Activated CD4-positive, alpha-beta T cell treated with anti-CD3 and anti-CD28 coated beads for 4 hours (primary cell): ENCODE measurements at places on chromosomes 12 and 14.

GRCh38 chr12:125518074-125518473 is 452.8 kb downstream of the AACS start:
- DNase-seq = no peak

- no peak for DNase-seq
Measured at GRCh38 chr12:111635524-111635923, 36.4 kb upstream of the ATXN2 start.

DNA sequence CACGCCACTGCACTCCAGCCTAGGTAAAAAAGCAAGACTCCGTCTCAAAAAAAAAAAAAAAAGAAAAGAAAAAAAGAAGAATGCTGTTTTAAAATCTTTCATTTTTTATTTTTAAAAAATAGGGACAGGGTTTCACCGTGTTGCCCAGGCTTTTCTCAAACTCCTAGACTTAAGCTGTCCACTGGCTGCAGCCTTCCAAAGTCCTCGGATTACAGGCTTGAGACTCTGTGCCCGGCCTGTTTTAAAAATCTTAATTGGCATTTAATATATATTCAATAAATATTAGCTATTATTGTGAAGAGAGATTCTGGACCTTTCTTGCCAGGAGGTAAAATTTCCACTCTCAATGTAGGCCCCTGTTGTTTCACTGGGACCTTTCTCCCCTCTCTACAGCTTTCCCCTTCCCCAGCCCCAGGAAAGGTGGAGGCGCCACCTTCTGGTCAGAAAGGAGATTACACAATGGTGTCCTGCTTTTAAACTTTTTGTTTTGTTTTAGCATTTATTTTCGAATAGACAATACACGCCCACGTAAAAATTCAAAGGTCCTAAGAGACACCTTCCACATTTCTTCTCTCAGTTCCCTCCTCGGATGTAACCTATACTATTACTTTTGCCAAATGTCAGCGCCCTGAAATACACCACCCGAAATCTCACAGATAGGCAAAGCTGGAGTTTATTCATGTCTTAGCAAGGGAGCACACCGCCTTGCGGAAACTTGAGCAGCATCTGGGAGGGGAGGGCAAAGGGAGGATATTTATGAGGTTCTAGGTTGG is 23.8 kb upstream of the PHC1 start:
- DNase-seq = peak; percentile 77

DNA sequence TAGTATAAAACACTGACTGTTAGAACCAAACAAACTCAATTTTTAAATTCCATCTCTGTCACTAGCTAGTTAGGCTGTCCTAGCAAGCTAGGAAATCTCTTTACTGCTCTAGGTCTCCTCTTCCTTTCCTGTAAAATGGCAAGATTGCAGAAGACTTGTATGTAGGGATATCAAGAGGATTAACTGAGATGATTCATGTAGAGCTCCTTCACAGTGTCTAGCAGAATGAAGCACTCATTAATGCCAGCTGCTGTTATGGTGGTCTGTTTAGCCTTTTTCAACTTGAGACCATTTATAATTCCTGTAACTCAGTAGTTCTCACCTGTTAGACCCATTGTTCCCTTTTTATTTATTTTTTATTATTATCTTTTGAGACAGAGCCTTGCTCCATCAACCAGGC is 67.8 kb upstream of the KCNH3 start:
- no peak for DNase-seq

DNA sequence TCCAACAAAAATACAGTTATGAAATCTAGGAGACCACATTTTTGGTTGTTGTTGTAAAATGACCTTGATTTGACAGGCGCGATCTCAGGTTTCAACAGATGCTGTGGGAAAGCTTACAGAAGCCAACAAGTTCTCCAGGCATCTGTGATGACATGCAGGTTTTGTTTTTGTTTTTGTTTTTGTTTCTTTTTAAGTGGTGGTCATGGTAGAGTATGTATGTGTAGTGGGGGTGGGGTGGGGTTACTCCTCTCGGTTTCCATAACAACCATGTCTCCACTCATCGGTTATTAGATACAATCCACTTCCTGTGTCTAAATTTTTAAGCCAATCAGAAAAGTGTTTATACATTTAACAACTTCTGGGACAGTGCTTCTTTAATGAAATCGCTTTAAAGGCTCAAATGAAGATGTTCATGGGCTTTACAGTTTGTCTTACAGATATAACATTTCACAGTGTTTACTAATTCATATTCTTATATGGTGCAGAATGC is 199.9 kb upstream of the FOXN3 start:
- peak; percentile 34 for DNase-seq

DNA sequence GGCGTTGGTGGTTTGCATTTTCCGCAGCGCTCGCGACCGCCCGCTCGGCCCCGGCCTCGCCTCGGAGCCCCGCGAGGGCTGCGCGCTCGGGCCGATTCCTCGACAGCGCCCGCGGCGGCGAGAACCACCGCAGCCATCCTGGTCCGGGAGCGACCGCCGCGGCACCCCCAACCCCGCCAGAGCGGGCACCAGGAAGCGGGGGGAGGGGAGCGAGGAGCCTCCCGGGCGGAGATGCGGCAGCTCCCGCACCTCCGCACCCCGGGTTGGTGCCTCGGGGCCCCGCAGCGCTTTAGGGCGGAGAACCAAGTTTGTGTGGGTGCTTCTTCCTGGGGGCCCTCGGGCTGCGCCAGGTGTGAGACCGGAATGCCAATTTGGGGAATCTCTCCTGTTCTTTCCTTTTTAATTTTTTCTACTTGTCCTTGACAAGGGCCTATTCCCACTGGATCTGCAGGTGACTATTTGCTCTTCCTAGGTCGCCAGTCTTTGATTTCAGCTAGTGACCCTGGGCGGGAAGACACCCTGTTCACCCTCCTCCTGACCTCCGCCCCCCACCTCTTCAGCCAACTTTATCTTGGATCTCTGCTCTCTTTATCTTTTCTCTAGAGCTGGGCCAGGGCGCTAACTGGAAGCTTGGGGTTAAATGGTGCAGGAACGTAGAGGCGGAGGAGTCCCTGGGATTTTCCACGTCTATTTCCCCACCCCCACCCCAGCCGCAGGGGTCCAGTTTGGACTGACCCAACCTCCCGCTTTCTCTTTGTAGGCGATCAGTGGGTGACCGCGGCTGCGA is at the start of gene SOCS2:
Gene SOCS2, plus strand, starts transcription at position 751 of the 787 bp plus-strand sequence. CDS start 223 bp downstream, outside the sequence.
- DNase-seq = peak; percentile 23

DNA sequence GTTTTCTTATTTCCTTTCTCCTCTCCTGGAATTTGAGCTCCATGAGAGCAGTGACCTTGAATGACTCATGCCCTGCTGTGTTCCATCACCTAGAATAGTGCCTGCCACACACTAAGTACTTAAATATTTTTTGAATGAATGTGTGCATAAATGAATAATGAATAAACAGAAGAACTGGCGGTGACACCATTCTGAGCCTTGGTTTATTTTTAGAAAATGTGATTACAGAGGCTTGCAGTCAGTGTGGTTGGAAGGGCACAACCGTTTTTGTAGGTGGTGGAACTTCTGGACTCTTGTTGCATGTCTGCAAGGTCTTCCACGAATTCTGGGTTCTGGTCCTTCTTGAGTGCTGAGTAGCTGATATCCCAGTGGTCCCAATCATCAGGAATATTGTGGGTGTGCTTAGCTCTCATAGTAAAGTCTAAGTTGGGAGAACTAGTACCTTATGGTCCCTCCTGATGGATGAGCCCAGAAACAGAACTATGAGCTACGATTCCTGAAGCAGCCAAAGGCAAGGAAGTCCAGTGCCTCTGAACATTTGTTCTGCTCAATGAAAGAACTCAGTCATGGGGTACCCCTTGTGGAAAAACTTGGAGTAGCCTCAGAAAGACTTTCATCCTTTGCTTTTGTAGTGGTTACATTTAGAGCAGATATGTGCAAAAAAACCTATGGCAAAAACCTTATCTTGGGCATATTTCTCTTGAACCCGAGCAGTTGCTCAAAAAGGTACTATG is 28.8 kb upstream of the BHLHE41 start:
- no peak for DNase-seq

DNA sequence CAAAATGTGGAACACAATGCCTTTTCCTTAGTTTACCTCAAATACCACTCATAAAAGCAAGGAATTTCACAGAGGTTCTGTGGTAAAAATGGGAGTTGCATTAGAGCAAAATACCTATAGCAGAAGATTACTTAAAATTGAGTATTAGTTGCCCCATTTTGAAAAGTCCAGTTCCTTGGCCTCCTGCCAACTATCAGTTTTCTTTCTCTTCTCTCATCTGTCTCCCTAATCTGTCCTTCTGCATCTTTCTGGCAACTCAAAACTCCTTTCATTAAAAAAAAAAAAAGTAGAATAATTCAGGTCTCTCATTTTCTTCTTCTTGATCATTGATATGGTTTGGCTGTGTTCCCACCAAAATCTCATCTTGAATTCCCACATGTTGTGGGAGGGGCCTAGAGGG is 127.3 kb downstream of the ATP23 start:
- no peak for DNase-seq

GRCh38 chr12:98724384-98725155 is 79.5 kb downstream of the APAF1 start:
- no peak for DNase-seq

- DNase-seq = no peak
Measured at GRCh38 chr12:68733661-68734071, 12.3 kb upstream of the SLC35E3 start.

DNA sequence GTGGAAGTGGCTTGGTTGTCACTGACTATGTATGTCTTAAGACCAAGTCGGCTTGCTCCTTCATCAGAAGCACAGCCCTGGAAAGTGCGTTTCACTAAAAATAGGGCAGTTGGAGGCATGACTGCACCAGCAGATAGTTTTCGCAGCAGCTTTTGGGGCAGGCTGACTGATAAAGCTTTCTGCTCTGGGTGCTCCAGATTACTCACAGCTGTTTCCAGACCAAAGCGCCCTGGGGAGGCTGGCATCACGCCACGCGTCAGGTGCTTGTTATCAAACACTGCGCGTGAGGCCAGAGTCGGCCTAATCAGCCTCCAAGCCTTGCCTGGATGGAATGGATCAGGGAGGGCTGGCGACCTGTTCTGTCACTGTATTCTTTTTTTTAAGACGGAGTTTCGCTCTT is 13.3 kb upstream of the LRRC10 start:
- no peak for DNase-seq

DNA sequence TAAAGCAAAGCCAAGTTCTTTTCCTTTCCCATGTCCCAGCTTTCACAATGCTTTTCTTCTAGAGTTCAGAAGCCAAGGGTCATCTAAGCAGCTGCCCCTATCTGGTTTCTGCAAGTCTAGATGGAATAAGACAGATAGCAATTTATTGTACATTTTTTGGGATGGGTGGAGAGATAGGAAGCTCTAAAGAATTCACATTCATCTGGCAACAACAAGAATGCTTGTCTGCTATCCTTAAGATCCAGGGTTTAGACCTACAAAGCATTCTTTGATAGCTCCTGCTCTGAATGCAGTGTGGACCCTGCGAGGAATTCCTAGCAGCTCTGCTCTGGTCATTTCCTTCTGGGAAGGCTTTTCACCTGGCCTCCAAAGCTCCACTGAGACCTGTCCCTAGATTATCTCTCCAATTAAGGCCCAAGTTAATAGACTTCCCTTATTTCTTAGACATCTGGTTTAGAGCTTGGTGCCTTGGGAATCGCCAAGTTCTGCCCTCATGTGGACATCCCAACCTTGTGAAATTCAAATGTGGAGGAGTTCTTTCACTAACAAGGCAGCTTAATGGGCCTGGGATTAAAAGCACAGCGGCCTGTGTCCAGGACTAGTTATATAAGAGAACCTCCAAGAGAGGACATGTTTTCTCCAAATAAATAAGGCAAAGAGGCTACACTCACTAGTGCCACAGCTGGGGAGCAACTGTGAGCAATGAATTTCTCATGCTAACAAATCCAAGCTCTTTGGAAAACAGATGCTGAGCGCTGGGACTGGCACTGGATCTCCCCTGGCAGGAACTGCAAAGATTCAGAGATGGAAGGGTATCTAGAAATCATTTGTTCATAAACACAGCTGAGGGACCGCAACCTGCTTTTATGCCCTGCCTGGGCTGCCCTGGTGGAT is 384.5 kb upstream of the DDHD1 start:
- DNase-seq = no peak

DNA sequence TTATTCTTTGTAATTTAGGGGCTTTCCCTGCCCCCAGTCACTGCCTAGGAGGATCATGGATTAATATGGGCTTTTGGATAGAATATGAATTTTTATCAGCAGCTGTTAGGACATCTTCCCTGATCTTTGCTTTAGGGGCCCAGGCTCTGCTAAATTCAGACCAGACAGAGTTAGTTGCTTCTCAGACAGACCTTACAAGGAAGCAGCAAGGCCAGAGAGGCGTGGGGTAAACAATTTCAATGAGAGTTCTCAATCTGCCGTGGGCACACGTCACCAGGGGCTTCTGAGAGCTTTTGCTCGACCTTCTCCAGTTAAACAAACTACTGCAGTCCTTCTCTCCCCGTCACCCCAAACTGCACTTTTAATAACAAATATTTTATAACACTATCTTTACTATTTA is 27.7 kb downstream of the FGF6 start:
- no peak for DNase-seq

GRCh38 chr12:11862798-11863197 is 207.9 kb upstream of the BCL2L14 start:
- DNase-seq = no peak

DNA sequence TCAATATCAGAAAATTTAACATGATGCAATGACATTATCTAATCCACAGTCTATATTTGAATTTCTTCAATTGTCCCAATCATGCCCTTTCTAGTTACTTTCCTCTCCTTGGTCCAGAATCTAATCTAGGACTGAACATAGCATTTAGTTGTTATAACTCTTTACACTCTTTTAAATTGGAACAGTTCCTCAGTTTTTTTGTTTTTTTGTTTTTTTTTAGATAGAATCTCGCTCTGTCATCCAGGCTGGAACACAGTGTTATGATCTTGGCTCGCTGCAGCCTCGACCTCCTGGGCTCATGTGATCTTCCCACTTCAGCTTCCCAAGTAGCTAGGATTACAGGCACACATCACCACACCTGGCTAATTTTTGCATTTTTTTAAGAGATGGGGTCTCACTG is 63.1 kb downstream of the RERG start:
- DNase-seq = no peak

DNA sequence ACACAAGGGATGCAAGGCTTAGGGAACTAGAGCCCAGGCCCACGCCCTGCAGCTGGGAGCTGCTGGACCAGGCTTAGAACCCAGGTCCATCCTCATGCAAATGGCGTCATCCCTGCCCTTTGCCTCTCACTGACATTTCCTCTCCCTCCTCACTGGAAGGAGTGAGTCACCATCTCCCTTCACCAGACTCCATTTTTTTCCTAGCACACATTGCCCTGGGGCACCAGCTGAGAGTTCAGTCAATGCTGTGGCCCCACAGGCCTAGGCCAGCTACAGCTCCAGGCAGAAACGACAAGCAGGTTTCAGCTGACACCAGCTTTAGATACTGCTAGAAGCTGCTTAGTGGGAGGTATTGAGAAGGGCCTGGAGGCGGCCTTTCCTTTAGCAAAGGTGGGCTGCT is 98.9 kb downstream of the RIMBP2 start:
- no peak for DNase-seq

- DNase-seq = peak; percentile 58
Measured at GRCh38 chr12:121110211-121110940, 22.3 kb upstream of the P2RX7 start.

GRCh38 chr12:31751085-31751484 is 22.3 kb upstream of the AMN1 start:
- DNase-seq = no peak

DNA sequence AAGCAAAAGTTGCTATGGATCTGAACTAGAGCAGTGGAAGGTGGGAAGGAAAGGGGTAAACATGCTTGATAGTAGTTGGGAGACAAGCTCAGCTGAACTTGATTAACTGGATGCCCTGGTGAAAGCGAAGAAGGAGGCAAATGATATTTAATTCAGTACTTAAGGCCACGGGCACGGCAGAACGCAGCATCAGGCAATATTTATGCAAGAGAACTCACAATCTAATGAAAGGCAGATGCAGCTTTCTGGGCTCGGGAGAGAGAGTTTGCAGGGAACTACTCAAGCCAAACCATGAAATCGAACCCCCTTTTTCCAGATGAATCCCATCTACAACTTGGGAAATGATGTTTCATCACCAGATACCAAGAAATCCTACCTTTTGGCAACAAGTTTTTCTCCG is 3.5 kb upstream of the CNIH1 start:
- no peak for DNase-seq
